ENCODE measurements at places on chromosomes 2 and 18.
A peak's percentile ranks its signal among the peaks of the same experiment; 100 is the strongest.

- DNase-seq = no peak
These were observed 445.8 kb upstream of the ACVR2A start for GRCh38 chr2:147398996-147399395.

DNA sequence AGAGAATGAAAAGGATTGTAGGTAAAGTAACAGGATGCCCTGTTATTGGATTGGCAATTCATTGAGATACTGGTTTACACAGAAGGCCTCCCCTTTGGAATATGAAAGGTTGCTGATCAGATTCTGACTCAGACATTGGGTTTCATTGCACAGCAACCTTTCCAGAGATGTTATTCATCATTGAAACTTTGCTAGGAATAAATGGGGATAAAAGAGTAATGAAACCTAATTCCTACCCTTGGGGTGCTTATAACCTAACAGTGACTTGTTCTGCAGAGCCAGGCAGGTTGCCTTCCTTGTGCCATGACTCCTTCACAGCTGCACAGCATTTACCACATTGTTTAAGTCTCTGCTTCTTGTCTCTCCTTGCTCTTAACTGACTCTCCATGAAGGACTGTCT lies 5.0 kb downstream of the NAB1 start:
- no peak for DNase-seq

GRCh38 chr2:20589975-20590703 lies 60.8 kb downstream of the HS1BP3 start:
- DNase-seq = no peak

GRCh38 chr2:108222261-108222660 lies 17.5 kb upstream of the SULT1C3 start:
- no peak for DNase-seq

DNA sequence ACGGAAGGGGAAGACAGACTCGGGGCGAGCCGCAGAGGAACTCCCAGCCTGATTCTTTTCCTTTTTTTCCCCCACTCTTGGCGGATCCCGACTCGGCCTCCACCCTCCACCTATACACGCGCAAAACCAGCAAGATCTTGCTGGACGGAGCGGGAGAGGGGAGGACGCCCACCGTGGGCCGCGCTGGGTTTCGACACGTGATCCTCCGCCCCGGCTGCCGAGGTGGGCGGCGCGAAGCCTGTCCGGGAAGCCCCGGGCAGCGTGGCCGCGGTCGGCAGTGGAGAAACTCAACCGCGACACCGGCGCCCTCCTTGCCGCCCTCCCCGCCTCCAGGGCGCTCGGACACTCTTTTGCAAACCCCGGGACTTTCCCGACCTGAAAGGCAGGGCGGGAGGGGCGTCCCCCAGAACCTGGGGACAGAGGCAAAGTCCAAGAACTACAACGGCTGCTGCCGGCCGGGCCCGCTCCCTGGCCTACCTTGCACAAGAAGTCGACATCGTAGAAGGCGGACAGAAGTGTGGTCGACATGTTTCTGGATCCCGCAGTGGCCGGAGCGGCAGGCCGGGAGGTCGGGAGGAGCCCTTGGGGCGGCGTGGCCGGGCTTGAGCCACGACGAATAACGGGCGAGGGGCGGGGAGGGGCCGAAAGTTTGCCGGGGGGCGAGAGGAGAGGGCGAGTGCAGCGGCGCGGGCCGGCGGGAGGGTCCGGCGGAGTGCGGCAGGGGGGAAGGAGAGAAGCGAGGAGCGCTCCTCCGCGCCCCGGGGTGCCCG lies 433 bp downstream of the ZFP36L2 start:
- no peak for DNase-seq

GRCh38 chr2:45024600-45025291 lies 15.5 kb upstream of the SIX2 start:
- DNase-seq = peak; percentile 76

DNA sequence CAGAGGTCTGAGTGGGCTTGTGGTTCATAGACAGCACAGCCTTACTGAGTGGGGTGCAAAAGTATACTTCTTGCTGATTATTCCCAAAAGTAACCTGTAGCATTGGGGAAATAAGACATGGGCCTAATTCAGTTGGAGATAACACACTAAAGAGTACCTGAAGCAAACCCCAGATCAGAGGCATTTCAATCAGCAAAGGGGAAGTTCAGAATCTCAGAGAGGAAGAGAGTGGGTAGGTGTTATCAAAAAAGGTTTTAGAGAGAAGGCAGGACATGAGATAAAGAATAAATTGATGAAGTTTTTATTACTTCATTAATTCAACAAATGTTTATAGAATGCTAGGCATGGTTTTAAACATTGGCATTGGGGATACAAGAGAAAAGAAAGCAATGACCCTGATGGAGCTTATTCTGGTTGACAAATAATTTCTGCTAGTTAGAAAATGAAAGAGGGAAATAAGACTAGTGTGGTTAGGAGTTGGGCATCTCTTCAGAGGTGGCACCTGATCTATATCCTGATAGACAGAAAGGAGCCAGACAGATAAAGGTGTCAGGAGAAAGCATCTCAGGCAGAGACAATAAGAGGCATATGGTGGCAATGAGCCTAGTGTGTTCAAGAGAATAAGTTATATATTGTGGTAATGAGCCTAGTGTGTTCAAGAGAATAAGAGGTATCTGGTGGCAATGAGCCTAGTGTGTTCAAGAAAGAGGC lies 153.8 kb upstream of the SETBP1 start:
- no peak for DNase-seq

- no peak for DNase-seq
These were observed 9.1 kb downstream of the MOCOS start for GRCh38 chr18:36196238-36196995.

DNA sequence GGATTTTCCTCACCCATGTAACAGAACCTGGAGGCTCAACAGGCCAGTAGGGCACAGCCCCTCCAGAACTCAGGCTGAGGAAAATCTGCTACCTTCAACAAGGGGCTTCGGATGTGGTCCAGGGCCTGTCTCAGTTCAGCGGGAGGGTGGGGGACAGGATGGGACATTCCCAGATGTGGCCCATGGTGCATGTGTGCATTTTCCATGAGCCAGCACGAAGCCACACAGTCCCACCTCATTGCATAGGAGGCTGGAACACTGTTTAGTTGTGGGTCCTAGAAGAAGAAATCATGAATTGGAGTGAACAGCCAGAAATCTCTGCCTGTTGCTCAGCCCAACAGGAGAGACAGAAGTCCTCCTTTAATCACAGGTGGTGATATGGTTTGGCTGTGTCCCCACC lies 469.6 kb upstream of the MYT1L start:
- DNase-seq = no peak

DNA sequence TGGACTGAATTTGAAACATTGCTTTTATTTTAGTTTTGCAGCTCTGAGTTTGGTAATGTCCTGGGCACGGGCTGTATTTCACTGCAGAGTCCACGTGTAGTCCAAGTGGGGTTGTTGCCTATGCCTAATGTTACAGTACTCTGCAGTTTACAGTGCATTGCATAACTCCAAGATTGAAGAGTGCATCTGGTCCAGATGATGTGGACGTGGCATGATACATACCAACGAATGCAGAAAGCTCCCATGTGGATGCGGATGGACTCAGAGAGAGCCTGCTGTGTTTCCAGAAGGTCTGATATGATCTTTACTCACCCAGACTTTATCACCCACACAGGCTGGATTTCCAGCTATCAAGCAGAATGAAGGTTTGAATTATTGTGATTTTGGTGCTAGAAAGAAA lies 44.4 kb upstream of the CCDC68 start:
- peak; percentile 24 for DNase-seq

GRCh38 chr2:202017940-202018339 lies 15.7 kb upstream of the FZD7 start:
- no peak for DNase-seq

- DNase-seq = no peak
These were observed 30.9 kb upstream of the KCNE4 start for GRCh38 chr2:223020971-223021675.

- peak; percentile 66 for DNase-seq
These were observed 18.4 kb downstream of the SLC4A3 start for GRCh38 chr2:219645631-219646527.

Measured in GM04504 (cell line).